ENCODE measurements at places on chromosomes 11 and 22.

DNA sequence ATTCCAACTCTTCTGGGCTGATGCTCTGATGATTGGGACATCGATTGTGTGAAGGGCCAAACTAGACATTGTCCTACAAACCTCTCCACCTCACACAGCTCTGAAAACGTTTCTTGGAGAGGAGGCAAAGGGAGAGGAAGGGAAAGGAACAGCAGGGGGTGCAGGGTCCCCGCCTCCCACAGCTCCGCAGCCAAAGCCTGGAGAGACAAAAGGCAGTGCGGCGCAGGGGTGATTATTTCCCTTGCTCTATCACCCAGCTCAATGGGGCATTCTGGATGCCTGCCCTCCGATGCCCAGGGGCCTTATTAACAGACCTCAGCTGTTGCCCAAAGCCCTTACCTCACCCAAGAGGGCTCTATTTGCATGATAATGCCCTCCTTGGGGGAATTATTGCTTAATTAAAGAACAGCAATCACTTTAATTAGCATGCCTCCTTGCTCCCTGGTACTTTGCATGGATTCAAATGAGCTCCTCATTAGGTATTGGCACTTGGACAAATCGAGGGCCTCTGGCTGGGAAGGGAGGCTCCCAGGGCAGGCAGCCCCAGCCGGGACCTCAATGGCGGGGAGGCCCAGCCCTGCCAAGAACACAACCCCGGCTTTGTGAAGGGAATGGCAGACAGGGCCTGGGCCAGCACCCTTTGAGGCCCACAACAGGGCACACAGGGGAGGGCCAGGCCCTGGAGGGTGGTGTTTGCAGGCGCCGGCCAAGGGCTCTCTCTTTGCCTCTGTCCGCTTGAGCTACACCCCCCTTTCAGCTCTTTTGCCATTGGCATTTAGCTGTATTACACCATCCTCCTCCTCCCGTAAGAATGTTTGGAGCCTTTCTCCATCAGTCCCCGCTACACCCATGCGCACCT, 19.8 kb upstream of the CDON start:
- no peak for DNase-seq

GRCh38 chr11:22798901-22799300, 30.7 kb downstream of the SVIP start:
- DNase-seq = no peak

DNA sequence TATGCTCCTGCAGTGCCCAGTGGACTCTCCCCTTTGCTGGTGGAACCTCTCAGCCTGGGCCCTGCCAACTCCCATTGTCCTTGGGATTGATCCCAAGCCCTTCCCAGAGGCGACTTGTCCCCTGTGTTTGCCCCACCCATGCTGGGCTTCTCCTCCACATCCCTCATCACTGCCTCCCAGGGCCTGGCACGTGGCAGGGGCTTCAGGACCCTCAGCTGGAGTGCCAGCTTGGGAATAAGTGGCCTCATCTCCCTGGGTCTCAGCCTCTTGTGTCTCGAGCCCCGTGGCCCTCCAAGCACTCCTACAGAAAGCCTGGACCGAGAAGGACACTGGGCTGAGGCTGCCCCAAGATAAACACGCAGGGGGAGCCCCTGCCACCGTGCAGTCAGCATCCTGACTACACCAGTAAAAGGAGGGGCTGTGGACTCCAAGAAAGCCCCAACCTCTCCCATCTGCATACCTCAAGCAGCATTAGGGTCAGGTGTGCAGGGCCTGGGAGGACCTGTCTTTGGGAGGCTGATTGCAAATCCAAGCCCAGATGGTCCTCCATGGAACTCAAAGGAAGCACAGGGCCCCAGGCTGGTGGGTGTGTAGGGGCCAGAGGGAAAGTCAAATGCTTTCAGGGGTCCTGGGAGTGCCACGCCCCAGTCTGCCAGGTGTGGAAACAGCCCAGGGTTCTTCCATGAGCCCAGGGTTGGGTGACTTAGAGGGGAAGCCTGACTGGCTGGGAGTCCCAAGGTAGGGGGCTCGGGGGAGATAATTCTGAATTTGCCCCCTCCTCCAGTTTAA, 9.5 kb upstream of the GNAZ start:
- no peak for DNase-seq

DNA sequence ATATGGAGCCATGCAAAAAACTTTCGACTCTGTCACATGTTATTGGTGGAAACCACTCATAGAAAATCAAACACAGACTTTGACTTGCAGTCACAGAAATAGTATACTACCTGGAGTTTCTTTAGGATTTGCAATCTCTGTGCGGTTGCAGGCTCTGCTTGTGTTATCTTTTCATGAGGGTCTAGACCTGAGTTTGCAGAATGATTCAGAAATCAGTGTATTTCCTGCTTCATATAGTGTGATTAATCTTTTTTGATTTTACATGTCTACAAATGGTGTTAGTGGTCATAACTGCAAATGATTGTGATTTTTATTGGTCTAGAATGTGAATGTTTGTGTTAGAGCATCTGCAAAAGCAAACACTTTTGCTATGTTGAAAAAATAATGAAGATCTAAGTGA, 690.2 kb downstream of the NTM start:
- DNase-seq = no peak

- DNase-seq = no peak
Observed at GRCh38 chr22:11628651-11629511, 3899.1 kb upstream of the OR11H1 start.
